ENCODE measurements at places on chromosomes 11 and 22.
A peak's percentile ranks its signal among the peaks of the same experiment; 100 is the strongest.

- peak; percentile 76 for DNase-seq
Measured at GRCh38 chr11:122215244-122215992, 99.4 kb upstream of the BLID start.

GRCh38 chr11:134519390-134519750 lies 107.3 kb upstream of the B3GAT1 start:
- no peak for DNase-seq

GRCh38 chr11:16806791-16807190 lies 68.3 kb downstream of the C11orf58 start:
- DNase-seq = no peak

- no peak for DNase-seq
Measured at GRCh38 chr11:86056351-86056854, 12.5 kb downstream of the PICALM start.

- no peak for DNase-seq
Measured at GRCh38 chr11:100831929-100832494, 144.9 kb downstream of the ARHGAP42 start.

DNA sequence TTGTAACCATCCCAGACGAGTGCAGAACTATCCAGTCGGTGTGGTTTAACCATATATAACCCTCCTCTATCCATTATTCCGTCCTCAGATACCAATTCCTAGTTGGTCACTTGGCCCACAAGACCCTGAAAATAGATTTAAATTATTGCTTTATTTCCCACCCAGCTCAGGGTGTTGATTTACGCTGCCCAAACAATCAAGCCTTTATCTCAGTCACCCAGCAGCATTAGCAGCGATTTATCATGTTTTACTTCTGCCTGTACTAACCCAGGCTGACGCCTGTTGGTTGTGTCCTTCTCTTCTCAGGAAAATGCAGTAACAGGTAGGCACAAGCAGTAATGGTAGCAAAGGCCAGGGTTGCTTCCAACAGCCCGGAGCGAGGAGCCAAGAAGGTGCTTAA lies 81.2 kb downstream of the DSCAML1 start:
- no peak for DNase-seq

- DNase-seq = no peak
Measured at GRCh38 chr22:50583294-50583861, 729 bp upstream of the CHKB start.

DNA sequence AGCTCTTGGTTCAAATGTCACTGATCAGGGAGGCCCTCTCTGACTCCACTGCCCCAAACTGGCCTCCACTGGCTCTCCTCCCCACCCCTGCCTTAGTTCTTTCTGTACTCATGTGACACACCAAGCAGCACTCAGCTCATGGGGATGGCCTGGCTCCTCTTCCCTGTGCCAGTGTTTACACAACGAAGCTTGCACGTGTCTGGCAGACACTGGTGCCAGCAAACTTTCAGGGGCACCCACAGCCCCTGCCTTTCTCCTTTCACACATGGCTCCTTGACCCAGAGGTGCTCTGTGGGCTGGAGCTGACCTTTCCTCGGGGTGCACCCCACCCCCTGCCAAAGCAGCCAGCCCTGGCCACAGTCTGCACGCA lies 37.6 kb upstream of the PARVG start:
- DNase-seq = no peak

- DNase-seq = no peak
Measured at GRCh38 chr11:8342821-8343681, 79.4 kb upstream of the LMO1 start.

GRCh38 chr11:44528103-44528502 lies 37.4 kb upstream of the CD82 start:
- no peak for DNase-seq

DNA sequence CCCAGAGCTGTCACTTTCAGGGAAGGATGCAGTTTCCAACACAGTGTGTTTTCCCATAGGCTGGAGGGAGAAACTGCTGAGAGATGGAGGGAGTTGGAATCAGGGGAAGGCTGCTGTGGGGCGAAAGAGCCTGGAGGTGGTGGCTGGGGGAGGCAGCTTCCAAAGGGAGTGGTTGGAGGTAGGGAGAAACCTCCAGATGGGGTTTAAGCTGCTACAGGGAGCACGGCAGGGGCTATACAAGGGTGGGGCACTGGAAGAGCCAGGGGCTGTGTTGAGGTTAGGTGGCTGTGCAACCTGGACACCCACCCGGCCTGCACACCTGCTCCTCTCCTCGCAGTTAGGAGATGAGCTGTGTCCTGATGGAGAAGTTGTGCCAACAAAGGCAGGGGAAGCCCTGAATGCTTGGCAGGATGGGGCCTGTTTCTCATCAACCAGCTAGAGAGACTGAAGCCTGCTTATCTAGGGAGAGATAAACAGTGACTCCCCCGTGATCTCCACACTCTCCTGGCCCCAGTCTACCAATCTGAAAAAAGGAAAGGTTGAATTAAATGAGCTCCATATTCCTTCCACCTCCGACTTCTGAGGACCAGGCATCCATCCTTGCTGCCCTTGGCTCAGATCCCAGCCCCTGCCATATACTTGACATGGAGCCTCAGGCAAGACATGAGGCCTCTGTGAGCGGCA lies 3.6 kb upstream of the SLCO2B1 start:
- DNase-seq = no peak

- DNase-seq = no peak
Measured at GRCh38 chr11:81203876-81204275, 1529.8 kb downstream of the FAM181B start.

DNA sequence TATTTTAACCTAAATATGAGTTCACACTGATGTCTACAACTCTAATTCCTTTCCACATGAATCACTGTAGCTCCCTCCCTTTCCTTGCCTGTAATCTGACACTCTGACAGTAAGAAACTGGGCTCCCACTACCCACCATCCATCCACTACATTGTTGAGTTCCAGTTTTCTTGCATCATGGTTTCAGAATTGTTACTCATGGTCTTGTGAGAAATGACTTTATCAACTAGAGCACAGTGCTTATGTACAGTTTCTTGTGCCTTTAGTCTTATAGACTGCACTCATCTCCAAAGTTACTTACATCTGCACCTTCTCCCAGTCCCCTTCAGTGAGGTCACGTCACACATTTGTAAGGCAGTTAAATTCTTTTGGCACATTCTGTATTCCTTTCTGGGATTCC lies 78.6 kb downstream of the RTL6 start:
- no peak for DNase-seq

- no peak for DNase-seq
Measured at GRCh38 chr11:68939583-68940555, 36.2 kb downstream of the IGHMBP2 start.

- DNase-seq = no peak
Measured at GRCh38 chr11:2118677-2119076, 20.5 kb downstream of the IGF2 start.

GRCh38 chr11:120569861-120570260 lies 58.3 kb downstream of the GRIK4 start:
- DNase-seq = no peak

- DNase-seq = peak; percentile 15
Measured at GRCh38 chr11:79294845-79295731, 145.7 kb downstream of the TENM4 start.

GRCh38 chr11:57483562-57483918 lies 23.2 kb downstream of the RTN4RL2 start:
- DNase-seq = no peak

GRCh38 chr22:25566186-25566897 lies 1.9 kb downstream of the GRK3 start:
- DNase-seq = no peak

DNA sequence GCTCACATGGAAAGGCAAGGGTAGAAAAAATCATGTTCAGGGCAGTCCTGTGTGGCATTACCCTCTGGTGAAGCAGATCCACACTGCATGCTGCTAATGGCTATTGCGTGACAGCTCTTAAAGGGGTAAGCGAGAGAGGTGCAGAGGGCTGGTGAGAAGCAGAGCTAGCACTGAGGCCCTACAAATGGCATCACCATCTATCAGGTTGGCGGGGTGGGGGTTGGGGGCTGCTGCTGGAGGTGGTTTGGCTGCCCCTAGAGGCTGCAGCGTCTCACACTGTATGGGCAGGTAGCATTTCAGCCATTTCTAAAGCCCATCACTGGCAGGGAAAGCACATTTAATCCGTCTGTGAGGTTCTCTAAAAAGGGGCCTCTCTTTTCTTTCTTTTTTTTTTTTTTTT lies 16.9 kb upstream of the TMA7B start:
- DNase-seq = peak; percentile 31

- DNase-seq = no peak
Measured at GRCh38 chr11:92962446-92962845, 7.0 kb upstream of the MTNR1B start.

DNA sequence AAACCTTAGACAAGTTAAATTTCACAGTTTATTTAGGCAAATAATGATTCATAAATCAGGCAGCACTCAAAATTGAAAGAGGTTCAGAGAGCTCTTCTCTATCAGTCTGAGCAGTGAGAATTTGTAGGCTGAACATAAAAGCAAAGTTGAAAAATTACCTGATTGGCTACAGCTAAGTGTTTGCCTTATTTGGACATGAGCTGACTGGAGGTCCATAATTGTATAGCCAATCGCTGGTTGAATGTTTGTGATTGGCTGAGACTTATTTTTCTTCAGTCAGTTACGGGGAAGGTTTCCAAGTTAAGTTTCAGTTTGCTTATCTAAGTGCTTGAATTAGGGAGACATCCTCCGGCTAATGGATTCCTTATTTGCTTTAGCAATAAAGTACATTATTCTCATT lies 527.5 kb downstream of the CNTN5 start:
- DNase-seq = no peak

GRCh38 chr11:76832361-76832760 lies 28.4 kb upstream of the ACER3 start:
- DNase-seq = no peak

GRCh38 chr22:47152938-47153337 lies 390.5 kb downstream of the TBC1D22A start:
- DNase-seq = no peak

GRCh38 chr22:38674888-38675287 lies 6.9 kb upstream of the TOMM22 start:
- no peak for DNase-seq

- DNase-seq = no peak
Measured at GRCh38 chr11:67302571-67303131, 679 bp upstream of the SSH3 start.

GRCh38 chr11:68099474-68100405 lies 21.4 kb downstream of the CHKA start:
- peak; percentile 74 for DNase-seq

DNA sequence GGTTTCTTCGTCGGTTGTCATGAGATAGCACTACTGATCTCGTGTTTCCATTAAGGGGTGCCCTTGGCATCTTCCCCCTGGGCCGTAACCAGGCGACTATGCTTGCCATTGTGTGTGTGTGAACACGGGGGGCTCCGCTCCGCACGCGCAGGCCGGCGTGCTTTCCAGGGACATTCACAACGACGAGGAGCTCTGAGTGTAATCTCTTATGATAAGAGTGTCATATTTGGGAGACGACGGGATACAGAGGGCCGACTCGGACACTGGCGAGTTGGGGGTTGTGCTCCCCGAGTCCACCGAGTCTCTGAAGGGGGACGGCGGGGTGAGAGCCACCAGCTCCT lies 170.9 kb upstream of the CTSC start:
- no peak for DNase-seq

- no peak for DNase-seq
Measured at GRCh38 chr11:109940816-109941215, 152.4 kb upstream of the ZC3H12C start.

DNA sequence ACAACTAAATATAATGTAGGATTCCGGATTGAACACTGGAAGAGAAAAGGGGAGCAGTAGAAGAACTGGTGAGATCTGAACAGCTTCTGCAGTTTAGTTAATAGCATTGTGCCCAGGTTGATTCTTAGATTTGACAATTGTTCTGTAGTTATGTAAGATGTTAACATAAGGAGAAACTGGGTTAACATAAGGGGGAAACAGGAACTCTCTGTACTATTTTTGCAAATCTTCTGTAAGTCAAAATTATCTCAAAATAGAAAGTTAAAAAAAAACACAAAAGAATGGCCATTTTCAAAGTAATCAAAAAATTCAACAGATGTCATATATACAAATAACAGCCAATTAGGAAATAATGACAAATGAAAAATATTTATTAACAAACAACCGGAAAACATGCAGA lies 18.7 kb upstream of the LRP5 start:
- DNase-seq = no peak

DNA sequence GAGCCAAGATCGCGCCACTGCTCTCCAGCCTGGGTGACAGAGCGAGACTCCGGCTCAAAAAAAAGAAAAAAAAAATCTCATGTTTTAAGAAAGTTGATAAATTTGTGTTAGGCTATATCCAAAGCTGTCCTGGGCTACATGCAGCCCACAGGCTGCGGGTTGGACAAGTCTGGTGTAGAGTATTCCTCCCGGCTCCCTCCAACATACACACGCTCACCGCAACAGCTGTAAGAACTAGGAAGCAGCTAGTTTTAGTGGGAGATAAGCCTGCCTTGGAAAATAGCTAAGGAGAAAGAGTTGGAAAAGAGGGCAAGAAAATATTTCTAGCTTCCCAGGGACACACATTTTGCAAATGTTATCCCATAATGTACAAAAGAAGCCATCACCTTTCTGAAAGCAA lies 46.6 kb downstream of the CELF1 start:
- no peak for DNase-seq

DNA sequence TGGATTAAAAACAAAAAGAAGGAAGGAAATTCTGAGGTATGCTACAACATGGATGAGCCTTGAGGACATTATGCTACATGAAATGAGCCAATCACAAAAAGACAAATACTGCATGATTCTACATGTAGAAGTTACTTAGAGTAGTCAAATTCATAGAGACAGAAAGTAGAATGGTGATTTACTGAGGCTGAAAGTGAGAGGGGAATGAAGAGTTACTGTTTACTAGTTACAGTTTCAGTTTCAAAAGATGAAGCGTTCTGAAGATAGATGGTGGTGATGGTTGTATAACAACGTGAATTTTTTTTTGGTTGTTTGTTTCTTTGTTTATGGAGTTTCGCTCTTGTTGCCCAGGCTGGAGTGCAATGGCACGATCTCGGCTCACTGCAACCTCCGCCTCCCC lies 9.5 kb downstream of the OR5P2 start:
- DNase-seq = no peak

GRCh38 chr11:85626496-85626895 lies 648 bp downstream of the DLG2 start:
- DNase-seq = no peak

DNA sequence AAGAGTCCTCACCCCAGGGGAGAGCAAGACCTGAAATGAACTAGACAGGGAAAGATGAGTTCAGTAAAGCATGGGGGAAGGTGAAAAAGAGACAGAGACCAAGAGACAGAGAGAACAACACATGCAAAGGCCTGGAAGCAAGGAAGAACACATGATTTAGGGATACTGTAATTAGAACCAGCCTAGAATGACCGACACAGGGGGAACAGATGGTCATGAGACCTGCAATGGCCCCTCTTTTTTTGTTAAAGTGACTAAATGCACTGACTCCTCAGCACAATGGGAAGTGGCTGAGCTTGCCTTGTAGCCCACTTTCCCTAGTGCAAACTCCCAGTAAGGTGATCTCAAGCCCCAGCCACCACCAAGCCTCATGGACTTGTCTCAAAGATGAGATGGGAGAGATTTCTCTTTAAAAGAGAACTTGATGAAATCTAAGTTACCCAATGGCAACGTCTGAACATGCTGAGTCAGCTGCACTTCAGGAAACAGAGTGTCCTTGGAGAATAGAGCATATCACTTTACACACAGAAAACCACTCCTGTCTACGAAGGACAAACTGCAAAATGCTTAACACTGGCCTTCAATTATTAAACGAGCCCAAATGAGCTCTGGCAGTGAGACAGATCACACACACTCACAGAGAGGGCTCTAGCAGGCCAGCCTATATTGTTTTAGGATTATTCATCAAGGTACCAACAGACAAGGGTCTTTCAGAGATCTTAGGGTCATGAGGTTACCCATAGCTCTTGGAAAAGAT lies 91.0 kb downstream of the SERGEF start:
- no peak for DNase-seq
